Stromal cell of bone marrow (primary cell): ENCODE measurements at places on chromosomes 12 and 14.

DNA sequence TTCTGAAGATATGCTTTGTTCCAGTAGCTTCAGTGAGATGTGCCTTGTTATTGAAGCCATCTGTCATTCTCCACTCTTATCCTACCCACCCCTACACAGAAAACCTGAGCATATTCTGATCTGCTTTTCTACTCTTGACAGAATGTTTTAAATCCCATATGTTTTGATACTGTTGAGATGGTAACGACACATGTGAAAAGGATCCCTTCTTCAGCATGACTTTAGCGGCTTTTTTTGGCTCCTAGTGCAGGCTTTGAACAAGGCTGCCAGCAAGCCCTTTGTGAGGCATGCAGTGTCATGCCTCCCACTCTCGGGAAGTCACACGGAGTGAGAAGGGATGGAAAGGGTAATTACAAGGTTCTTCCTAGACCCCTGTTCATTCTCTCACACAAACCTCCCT is 228.8 kb upstream of the RGS6 start:
- DNase-seq: peak; percentile 83

DNA sequence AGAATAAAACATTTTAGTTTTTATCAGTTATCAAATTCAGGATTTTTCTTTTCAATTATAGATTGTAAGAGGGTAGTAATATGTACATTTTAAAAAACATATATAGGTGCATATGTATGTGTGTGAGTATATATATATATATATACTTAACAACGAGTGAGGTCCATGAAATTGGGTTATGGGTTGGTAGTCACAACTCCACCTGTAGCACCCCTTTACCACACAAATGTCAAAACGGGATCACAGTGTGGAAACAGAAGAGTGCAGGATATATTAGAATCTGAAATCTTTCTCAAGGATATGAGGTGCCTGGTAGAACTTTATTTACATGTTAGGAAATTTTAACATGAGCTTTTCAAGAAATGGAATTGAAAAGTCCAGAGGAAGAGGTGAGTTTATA is 31.3 kb downstream of the MIA2 start:
- peak; percentile 25 for DNase-seq

DNA sequence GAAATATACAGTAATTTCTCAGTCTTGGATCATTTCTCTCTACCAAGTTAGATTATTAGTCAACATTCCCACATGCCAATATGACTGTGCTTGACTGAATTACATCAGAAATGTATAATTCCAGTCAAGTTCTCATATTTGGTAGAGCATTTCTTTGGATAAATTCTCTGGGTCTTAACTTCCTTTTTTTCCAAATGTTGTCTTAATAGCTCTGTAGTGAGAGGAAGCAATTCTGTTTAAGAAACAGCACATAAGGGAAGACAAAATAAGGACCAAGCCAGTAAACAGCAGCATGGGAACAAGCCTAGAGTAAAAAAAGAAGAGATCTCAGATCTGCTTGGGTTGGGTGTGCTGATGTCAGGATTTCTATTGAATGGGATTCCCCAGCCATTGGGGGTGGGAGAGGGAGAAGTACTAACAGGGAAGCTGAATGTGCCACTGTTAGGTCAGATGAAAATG is 14.2 kb upstream of the DYRK2 start:
- DNase-seq: no peak

DNA sequence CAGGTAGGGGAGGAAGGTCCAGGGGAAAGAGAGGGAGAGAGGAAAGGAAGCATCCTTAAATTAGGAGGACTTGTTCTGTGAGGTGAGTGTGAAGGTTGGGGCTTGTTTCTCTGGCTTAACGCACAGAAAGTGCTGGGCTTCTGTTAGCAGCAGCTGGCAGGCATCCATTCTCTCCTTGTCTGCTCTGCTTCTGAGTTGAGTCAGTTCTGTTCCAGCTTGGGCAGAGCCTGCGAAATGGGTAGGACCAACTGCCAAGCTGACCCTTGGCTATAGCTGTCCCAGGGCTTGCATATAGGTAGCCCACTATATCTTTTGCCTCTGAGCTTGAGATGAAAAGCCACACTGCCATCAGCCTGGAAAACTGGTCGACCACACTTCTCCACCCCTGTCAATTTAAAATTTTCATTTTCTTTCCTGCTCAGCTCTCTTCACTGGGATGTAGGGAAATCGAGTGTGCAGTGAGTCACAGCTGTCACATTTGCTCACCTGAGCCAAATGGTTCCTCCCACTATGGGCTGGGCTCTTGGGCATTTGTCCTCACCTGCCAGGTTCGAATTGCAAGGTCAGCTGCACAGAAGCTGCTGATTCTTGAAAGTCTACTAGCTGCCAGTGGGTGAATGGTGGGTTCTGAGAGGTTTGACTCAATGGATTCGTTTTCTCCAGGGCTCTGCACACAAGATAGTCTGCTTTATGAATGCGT is 256.4 kb upstream of the PWP1 start:
- no peak for DNase-seq

DNA sequence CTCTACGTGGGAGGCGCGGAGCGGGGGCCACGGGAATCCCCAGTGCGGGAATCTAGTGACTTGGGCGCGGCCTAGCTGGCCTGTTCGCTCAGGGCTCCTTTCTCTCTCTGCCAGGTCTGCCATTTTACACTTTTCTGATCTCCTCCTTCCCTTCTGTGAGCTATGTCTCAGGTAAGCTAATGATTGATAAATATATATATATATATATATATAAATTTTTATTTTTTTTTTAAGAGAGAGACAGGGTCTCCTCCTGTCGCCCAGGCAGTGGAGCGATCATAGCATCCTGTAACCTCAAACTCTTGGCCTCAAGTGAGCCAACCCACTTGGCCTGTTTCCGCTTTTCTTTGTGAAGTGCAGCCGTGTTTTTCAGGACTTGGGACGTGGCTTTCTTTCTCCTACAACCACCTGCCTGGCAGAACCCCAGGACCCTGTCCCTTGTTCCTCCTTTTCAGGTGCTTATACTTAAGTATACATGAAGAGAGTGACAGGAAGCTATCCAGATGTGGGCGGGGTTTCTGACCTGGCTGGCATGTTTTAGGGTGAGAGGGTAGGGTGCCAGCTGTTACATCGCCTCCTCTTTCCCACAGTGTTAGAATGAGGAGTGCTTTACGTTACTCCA is 547 bp downstream of the ZNF140 start:
- DNase-seq: no peak

- DNase-seq: no peak
Observed at GRCh38 chr12:1022032-1022970, 31.3 kb downstream of the ERC1 start.

DNA sequence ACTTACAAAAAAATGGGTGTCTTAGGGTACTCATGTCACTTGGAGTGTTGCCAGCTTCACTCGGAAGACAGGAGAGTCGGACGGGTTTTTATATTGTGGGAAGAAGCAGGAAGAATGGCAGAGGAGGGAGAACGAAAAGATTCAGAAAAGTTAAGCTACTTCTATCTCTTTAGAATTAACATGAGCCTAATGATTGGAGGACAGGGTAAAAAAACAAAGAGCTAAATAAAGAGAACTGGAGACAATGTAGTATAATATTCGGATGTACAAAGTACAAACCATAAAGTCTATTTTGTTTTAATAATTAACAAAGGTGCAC is 43.9 kb downstream of the EFCAB11 start:
- no peak for DNase-seq

GRCh38 chr12:214003-214741 is at the start of gene SLC6A12:
SLC6A12 (minus strand) TSS chr12:214157; CDS start chr12:209986, 4,171 bp downstream.
- DNase-seq: no peak

DNA sequence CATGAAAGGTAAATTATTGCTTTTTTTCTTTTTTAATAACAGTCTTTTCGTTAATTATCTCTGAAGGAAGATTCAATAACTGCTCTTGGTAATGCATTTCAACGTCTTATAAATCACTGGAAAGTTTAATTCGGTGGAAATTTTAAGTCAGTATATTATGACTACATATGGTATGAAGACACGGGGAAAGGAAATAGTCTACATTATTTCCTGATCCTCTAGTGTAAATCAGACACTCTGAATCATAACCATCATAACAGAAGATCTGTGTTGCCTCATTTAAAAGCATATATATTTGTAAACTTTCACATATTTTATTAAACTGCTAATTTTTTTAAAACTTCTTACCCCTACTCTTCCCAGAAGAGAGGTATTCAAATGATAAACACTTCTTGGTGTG is 53.7 kb downstream of the EFCAB11 start:
- no peak for DNase-seq

DNA sequence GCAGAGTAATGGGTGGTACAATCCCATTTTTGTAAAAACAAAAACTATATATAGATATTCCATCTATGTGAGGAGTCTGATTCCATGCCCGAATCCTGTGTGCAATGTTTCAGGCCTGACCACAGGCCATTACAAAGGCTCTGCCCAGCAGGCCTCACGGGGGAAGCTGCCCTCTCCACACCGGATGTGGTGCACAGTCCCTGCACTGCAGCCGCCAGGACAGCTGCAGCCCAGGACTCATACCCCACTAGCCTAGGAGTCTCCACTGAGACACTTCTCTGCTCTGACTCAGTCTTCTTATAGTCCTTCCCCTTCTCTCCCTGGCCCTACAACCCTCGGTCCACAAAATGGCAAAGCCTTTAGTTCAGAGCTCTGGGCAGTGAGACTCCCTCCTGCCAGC is 190.4 kb downstream of the PPM1H start:
- peak; percentile 78 for DNase-seq

DNA sequence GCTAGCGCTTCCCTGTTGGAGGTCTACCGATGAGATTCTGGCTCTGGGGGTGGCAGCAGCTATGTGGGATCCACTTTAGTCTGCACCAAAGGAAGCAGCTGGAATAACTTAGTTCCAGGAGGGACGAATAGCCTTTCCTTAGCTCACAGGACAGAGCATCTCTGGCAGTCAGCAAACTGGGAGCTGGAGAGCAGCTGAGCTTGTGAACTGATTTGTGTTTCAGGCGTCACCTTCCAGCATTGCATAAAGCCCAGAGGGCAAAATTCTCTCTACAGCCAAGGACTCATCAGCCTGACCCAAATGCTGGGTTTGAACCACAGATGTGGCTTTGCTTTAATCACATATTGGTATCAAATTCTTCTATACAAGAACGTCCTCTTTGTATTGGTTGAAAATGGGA is 81.9 kb upstream of the PELI2 start:
- DNase-seq: no peak

- DNase-seq: no peak
Observed at GRCh38 chr14:53711205-53711604, 245.4 kb downstream of the BMP4 start.

DNA sequence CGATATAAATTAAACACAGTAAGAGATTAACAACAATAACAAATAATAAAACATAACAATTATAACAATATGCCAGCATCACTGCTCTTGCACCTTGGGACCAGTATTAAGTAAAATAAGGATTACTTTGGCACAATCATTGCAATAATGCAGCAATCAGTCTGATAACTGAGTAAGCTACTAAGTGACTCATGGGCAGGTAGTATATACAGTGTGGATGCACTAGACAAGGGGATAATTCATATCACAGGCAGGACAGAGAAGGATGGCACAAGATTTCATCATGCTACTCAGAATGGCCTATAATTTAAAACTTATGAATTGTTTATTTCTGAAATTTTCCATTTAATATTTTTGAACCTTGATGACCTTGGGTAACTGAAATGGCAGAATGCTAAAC is 290.7 kb downstream of the ALG10B start:
- DNase-seq: no peak

GRCh38 chr14:58904776-58905175 is 267.0 kb downstream of the DACT1 start:
- no peak for DNase-seq

DNA sequence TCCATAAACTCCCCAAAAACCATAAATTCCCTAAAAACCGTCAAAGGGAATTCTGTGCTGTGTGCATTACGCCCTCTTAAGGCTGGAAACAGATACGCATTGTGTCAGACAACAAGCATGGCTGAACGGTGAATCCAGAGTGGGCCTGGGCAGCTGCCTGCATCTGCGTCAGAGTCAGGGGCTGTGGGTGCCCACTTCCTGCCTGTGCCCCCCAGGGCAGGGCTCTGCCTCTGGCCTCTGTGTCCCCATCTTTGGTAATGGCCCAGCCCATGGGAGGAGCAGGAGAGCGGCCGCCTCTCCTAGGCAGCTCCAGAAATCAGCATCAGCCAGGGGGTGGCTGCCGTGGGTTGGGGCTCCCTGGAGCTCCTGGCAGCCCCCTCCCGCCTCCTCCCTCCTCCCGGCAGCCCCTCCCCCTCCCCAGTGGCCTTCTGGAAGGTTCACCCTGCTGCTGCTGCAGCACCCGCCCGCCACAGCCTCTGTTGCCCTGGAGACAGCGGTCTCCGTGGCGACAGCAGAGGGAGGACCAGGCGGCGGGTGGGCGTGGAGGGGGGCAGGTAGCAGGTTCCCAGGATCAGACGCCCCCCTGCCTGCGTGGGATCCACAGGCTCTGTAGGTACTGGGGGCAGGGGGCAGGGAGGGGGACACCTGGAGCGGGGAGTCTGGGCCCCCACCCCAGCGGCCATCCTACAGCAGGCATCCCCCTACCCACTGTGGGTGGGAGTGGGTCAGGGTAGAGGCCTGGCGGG is 5.9 kb downstream of the MMP17 start:
- DNase-seq: no peak

- DNase-seq: no peak
Observed at GRCh38 chr12:47112679-47113078, 32.9 kb upstream of the AMIGO2 start.

GRCh38 chr14:80537626-80538025 is 326.3 kb upstream of the DIO2 start:
- no peak for DNase-seq

GRCh38 chr12:67667276-67668073 is 18.9 kb downstream of the DYRK2 start:
- DNase-seq: no peak

DNA sequence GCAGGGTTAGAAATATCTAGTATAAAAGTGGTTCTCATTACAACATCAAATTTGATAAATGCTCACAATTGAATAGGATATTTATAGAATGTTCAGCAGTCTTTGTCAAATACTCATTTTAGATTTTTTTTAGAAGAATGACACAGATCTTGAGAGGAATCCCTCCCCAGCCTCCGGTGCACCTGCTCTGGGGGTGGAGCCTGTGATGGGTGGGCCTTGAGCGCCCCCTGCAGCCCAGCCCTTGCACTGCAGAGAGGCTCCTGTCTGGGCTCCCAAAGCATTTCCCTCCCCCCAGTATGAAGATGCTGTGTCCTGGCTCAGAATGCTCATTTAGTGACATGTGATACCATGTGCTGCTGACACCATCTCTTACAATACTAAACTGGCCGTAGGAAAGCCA is 792.3 kb downstream of the TMEM121 start:
- no peak for DNase-seq

DNA sequence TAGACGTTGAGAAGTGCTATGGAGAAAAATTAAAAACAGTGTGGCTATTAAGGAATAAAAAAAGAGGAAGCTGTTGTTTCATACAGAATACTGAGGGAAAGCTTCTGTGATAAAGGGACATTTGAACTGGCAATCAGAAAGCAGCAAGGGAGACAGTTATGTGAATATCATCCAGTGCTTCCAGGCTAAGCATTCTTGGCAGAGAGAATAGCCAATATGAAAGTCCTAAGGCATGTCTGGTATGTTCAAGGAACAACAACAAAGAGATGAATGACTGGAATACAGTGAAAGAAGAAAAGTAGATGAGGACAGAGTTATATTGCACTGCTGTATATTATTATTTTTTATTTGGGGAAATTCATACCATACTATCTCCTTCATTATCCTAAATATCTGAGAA is 23.9 kb downstream of the SCAF11 start:
- peak; percentile 23 for DNase-seq

GRCh38 chr14:54845641-54846040 is 57.0 kb downstream of the GCH1 start:
- DNase-seq: no peak

GRCh38 chr12:47944685-47945340 is 18.6 kb upstream of the TMEM106C start:
- DNase-seq: no peak
